ENCODE measurements at places on chromosomes 13 and 19. TPM values are rescaled to one million over a fixed set of nuclear protein-coding genes. Genes with fewer than 3 reads are reported as not detected.

The C19orf81 gene
- total RNA-seq: 2.1 TPM

DNA sequence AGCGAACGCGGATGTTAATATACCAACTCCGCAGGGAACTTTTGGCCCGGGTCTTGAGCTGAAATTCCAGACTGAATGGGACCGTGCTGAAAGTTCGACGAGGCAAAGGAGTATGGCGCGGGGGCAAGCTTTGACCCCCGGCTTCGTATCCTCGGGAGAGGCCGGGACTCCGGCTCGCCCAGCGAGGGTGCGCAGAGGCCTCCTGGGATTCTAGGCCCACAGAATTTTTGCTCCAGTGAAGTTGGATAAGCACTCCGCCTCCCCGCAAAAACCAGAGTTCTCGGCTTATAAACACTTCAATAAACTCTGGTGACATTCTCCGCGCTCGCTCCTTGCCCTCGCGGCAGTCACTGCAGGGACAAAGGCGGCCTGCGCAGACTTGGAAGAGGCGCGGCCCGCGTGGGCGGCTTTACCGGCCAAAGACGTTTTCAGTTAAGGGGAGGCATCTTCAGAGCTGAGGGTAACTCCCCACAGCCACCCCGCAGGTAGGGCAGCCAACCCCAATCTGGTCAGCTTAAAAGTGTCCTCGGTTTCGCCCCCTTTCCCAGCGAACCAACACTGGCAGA is 112.6 kb downstream of the KCNRG start:
- no peak for DNase-seq

- no peak for DNase-seq
Observed at GRCh38 chr13:47184321-47184720, 287.5 kb upstream of the HTR2A start.

DNA sequence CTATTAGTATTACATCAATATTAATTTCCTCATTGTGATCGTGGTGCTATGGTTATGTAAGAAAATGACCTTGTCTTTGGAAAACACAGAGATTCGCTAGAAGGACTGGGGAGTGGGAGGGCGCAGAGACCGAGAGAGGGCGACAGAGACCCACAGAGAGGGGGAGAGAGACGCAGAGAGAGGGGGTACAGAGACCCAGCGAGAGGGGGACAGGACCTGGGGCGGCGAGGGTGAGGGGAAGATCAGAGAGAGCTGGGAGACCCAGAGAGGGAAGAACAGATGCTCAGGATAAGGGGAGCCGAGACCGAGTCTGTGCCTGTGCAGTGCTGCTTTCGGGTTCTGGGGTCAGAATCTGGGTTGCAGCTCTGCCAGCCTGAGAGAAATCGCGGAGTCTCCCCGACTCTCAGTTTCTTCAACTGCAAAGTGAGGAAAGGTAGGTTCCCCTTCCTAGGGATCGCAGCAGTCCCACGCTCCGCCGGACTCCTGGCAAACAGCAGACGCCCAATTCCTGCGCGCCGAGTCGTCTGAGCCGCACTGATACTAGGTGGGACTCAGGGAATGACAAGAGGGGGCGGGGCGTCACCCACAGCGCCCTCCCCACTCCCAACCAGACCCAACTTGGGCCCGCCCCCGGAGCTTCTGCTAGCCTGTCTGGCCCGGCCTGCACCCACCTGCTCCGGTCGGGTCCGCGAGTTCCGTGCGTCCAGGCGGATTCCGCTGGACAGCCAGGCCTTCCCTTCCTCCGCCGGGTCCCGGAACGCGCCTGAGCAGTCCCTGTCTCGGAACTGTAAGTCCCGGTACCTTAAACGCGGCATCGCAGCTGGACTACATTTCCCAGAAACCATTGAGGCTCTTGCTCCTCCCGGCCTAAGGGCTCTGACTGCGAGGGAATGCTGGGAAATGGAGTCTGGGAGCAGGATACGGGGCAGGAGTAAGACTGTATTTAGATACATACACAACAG is 15.3 kb downstream of the IZUMO2 start:
- DNase-seq: peak; percentile 94

- DNase-seq: no peak
Observed at GRCh38 chr13:40171566-40171965, 494.9 kb downstream of the FOXO1 start.

DNA sequence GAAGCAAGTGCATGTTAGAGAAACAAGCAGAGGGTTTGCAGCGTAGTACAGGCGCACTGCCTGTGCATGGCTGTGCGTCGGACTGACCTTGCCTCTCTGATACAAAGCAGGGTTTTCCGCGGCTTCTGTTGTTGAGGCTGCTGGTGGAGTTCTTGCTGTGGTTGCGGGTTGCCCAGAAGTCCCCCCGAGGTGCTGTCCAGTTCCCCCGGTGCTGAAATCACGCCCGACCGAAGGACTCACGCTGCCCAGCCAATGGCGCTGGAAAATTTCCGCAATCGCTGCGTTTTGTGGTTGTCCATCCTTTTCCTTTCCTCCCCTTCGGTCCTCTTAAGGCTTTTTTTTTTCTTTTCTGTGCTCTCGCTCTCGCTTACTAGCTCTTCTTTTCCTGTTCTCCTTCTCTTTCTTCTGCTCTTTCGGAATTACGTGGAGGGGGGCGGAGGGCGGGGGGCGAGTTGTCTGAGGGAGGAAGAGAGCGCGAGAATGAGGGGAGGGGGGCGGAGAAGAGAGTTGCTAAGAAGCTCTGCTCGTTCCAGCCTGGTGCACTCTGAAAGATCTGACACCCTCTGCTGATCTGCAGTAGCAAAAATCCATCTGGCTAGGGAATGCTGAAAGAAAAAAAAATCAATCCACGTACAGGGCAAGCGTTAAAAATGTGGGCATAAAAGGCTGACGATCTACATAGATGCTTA is at the start of gene SLITRK1:
TSS of gene SLITRK1 (minus strand) at position 558 of the 689 bp plus-strand sequence. CDS start 967 bp downstream, outside the sequence.
- DNase-seq: no peak

DNA sequence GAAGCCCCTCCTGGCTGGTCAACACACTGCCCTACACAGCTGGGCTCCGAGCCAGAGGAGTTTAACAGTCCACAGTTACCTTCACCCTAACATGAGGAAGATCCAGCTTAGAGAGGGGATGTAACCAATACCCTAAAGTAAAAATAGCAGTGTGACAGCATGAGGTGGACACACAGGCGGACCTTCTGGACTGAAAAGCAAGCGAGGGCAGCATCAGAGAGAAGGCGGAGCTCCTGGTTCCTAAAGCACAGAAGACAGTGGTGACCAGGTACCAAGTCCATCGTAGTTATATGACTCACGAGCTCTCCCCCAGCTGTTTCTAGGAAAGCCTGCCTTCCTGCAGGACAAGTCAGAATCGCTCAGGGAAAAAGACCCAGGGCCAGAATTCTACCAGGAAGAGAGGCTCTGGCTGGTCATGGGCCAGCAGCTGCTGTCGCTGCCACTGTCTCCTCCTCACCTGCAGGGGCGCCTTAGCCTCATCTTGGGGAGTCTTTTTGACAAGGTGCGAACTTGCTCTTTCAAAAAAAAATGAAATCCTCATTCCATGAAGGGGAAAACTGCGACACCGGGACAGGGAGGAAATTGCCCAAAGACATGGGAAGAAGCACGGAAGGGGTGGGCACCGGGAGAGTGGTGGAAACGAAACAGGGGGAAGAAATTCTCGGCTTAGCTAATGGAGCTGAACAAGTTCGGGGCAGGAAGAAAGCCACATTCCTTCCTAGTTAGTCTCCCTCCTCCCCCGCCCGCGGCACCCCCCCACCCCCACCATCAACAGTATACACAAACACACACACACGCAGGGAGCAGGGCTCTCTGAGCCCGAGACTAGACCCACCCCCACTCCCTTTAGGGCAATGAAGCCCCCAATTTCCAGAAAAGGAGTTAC is 1.7 kb downstream of the ELL start:
- no peak for DNase-seq

- no peak for DNase-seq
Observed at GRCh38 chr19:18179957-18180356, 6.3 kb downstream of the IFI30 start.

DNA sequence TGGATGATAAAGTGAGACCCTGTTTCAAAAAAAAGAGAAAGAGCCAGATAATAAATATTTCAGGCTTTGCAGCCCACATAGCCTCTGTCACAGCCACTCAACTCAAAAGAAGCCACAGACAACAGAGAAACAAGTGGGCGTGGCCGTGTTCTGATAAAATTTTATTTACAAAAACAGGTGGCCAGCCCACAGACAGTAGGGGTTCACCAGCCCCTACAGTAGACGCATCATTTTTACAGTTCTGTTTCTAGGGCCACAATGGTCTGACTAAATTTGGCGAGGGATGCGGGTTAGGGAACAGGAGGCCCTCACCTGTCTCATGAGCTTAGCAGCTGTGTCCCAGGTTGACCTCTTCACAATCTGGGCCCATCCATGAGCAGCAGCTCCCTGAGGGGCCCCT is 59.5 kb downstream of the ARHGEF18 start:
- no peak for DNase-seq

GRCh38 chr13:78103936-78104335 is 185.3 kb upstream of the EDNRB start:
- no peak for DNase-seq

DNA sequence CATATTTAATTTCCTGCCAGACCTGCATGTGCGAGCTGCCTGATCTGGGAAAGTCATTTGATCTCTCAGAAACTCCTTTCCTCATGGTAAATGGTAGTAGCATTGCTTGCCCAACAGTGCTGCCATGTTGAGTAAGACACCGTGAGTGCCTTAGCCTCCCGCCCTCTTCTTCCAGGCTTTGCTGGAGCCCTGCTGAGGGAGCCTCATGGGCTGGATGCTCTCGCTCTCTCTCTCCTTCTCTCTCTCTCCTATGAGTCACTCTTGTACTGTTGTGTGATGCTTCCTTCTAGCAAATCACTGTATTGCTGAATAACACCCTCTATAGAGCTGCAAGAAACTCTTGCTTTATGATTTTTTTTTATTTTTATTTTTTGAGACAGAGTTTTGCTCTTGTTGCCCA is 365.5 kb downstream of the UQCRFS1 start:
- no peak for DNase-seq

DNA sequence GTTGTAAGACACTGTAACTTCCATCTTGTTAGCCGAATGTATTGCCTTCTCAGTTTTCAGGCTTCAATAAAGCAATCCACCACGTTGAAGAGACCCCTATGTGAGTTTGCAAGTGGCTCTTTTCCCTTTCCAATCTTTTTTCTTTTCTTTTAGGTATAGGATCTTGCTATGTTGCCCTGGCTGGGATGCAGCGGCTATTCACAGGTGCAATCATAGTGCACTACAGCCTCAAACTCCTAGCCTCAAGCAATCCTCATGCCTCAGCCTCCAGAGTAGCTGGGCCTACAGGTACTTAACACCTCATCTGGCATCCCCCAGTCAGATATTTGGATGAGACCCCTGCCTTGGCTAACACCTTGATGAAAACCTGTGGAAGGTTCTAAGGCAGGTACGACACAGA is 33.5 kb upstream of the FEM1A start:
- DNase-seq: no peak

The MYO1F gene
- 2.7 TPM for total RNA-seq

GRCh38 chr13:41130356-41130755 is 2.2 kb downstream of the KBTBD6 start:
- DNase-seq: no peak

DNA sequence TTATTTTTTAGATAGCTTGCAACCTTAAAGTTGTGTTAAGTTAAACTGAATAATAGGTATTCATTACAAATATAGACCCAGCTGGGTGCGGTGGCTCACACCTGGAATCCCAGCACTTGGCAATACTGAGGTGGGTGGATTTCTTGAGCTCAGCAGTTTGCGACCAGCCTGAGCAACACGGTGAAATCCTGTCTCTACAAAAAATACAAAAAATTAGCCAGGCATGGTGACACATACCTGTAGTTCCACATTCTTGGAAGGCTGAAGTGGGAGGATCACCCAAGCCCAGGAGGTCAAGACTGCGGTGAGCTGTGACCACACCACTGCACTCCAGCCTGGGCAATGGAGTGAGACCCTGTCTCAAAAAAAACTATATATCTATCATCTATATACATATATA is 386.5 kb downstream of the PCDH17 start:
- no peak for DNase-seq

DNA sequence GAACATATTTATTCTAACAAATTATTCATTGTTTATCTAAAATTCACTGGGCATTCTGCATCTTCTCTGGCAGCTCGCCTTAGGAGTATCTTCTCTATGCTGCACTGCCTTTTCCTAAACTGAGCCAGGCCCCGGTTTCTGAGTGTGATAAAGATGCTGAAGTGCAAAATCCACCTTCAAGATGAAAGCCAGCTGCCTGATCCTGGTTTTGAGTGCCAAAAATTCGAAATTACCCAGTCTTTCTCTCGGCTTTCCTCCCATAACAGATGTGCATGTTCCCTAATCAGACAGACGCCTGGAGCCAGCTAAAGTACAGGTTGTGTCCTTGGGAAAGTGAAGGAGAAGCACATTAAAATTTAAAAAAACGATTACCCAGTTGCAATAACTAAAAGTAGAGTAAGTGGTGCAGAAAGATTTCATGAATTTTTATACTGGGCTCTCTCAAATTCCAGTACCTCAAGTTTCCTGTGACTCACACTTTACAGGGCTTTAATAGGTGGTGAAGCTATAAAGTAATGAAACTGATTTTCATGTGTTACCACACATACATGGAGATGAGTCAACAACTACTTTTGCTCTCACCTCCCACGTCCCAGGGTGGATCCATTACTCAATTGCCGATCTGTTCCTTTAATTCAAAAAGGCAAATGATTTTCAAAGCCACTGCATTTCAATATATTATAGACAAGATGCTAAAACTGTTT is 65.0 kb upstream of the GTF2F2 start:
- no peak for DNase-seq

The CYP2F1 gene
- total RNA-seq: not detected

GRCh38 chr19:54183431-54183830 is 5.9 kb downstream of the MBOAT7 start:
- DNase-seq: no peak

GRCh38 chr19:28242317-28242927 is 970.5 kb downstream of the UQCRFS1 start:
- DNase-seq: no peak

GRCh38 chr13:112003941-112004340 is 63.0 kb upstream of the SOX1 start:
- no peak for DNase-seq

DNA sequence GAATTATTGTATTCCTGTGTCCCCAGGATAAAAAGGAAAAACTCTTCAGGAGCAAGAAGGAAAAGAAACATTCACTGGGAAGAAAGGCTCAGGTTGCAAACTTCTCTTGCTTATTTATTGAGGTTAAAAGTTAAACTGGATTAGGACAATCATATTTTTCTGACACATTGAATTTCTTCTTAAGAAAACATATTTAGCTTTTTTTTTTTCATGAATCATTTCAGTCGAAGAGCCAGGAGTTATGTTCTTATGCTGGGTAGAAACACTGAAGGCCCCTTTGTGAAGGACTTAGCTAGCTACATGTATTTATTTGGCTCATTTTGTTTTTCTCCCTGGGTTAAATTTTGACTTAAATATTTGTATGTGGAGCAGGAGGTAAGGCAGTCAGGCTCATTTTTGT is 434.0 kb downstream of the KLF5 start:
- DNase-seq: no peak
